ENCODE measurements at places on chromosomes 3 and 15.

DNA sequence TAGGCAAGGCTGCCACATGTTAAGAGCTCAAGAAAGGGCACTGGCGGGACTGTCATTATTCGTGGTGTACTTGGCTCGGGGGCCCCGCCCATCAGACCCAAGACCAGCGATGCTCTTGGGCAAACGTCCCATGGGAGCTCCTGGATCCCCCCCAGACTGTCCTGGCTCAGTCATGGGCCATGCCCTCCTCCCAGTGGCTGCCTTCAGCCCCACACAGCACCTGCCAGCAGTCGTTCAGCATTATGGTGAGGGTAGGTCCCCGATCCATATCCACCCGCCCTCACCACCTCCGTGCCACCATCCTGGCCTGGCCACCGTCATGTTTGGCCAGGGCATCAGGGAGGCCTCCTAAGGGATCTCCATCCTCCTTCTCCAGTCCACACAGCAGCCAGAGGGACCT, 51.4 kb upstream of the IQSEC1 start:
- no peak for DNase-seq

DNA sequence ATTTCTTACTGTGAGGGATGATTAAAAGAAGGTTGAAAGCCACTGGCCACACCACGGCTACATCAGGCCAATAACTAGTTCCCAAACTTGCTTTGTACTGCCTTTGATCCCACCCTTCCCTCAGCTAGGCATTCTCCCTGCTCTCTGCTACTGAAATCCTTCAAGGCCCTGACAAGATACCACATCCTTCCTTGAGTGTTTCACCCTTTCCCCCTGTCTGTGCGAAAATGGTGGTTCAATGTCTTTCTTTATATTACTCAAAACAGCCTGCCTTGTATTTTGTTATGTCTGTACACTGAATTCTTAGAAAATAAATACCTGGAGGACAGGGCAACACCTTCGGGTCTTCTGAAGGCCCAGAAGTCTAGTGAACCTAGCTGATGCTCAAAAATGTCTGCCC, 932 bp upstream of the VPS8 start:
- no peak for DNase-seq

GRCh38 chr3:177837951-177838655, 640.8 kb upstream of the TBL1XR1 start:
- no peak for DNase-seq

DNA sequence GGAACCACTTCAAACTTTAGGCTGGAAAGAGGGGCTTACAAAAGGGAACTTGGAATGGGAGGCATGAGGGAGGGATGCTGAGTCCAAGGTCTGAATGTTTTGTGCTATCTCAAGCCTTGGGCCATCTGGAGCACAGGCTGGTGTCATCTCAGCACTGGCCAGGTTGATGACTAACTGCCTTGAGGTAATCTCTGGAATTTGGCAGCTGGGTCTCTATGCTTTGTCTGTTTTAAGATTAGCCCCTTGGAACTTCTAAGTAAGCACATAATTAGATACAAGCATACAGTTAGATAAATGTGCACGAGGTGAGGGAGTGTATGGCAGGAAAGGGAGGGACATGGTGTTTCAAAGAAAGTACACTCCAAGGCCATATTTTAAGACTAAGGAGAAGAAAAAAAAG, 252.4 kb upstream of the CCDC54 start:
- DNase-seq = no peak

GRCh38 chr15:76176487-76177085, 116.8 kb downstream of the TMEM266 start:
- no peak for DNase-seq

GRCh38 chr3:63135367-63135766, 142.7 kb upstream of the SYNPR start:
- DNase-seq = no peak

DNA sequence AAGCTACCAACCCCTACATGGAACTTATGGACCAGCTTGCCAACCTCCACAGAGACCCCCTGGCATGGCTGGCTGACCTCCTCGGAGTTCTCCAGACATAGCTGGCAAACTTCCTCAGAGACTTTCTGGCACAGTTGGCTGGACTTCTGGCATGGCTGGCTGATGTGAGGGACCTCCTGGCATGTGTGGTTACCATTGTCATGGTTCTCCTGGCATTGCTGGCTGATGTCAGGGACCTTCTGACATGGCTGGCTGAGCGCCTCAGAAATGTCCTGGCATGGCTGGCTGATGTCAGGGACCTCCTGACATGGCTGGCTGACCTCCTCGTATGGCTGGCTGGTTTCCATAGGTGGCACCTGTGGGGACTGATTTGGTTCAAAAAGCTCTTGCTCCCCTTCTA, 17.5 kb downstream of the MAP1A start:
- no peak for DNase-seq

- no peak for DNase-seq
These were observed 398.6 kb downstream of the ZIC1 start for GRCh38 chr3:147807776-147808175.

GRCh38 chr3:167736264-167736787, 805 bp downstream of the SERPINI1 start:
- no peak for DNase-seq

DNA sequence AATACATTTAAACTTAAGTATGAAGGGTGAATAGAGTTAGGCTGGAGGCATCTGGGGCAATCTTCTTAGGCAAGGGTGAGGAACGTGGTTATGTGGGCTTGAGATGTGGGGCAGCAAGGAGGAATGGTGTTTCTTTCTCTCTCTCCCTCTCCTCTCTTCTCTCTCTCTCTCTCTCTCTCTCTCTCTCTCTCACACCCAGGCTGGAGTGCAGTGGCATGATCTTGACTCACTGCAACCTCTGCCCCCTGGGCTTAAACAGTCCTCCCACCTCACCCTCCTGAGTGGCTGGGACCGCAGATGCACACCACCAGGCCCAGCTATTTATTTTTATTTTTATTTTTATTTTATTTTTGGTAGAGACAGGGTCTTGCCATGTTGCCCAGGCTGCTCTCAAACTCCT, 4.0 kb upstream of the MGA start:
- DNase-seq = no peak

DNA sequence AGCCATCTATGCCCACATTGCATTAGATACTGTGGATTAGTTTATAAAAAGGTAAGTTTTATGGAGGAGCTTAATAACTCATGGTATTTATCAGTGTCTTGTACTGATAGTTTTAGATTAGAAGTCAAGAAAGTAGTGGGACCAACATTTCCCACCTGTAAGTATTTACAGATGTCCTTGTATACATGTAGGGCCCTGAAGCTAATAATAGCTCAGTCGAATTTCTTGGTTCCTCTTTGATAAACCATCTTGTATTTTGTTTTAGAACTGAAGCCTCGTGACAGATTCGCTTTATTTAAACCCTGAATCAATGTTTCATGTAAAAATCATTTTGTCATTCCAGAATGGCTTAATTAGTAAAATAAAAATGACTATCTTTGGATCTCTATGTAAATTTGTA, 73.4 kb downstream of the CRYBG3 start:
- DNase-seq = no peak

- DNase-seq = no peak
These were observed 162.8 kb downstream of the CD47 start for GRCh38 chr3:107928084-107928445.

- no peak for DNase-seq
These were observed 42.5 kb upstream of the CMTM7 start for GRCh38 chr3:32349184-32349583.

DNA sequence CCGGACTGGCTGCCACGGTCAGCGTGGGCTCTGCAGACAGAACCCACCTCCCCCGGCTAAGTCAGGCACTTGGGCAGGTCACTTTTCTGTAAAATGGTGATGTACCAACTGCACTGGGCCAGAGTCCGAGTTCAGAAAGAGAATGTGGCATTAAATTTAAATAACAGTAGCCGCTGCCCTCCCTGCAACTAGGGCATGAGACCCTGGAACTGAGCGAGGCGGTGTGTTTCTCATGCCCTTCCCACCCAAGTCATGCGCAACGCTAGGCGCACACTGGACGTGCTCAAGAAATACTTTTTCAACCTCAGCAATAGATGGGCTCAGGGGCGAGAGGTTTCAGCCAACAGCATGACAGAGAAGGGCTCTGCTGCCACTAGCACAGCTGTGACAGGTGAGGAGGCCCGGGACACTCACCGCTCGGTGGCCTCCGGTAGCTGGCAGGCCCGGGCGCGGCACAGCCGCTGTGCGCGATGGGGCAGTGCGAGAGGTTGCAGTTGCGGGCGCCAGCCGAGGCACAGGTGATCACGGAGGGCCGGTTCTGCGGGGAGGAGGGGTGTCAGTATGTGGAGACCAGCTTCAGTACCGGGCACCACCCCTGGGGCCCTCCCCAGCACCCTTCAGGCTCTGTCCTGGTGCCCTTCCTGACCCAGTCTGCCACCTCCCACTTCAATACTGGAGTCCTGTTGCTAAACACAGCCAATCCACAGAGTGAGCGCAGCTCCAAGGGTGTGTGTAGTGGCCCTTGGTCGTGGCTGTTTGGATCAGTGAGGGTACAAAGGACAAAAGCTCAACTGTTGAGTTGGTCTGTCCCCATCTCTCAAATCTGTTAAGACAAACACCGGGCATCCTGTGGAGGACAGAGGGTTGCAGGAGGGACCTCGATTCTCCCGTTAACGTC, 84.5 kb downstream of the VGLL4 start:
- DNase-seq = no peak

GRCh38 chr3:18758047-18758704, 333.0 kb upstream of the SATB1 start:
- peak; percentile 6 for DNase-seq

DNA sequence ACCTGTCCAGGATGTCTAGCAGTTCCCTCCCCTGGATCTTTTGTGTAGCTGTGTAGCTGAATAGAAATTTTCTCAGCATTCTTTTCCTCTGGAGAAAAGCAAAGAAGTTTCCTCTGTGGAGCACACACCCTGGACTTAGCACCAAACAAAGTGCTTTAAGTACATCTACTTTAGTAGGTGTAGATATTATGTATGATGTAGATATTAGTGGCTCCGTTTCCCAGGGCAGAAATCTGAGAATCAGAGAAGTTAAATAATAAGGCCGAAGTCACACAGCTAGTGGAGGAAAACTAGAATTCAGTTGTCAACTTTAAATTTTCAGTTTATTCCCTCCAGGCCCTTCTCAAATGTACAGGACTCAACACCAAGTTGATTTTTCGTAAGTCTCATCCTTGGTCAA, 401.7 kb upstream of the NR2F2 start:
- DNase-seq = no peak

GRCh38 chr3:25390605-25391004, 37.5 kb upstream of the RARB start:
- no peak for DNase-seq

DNA sequence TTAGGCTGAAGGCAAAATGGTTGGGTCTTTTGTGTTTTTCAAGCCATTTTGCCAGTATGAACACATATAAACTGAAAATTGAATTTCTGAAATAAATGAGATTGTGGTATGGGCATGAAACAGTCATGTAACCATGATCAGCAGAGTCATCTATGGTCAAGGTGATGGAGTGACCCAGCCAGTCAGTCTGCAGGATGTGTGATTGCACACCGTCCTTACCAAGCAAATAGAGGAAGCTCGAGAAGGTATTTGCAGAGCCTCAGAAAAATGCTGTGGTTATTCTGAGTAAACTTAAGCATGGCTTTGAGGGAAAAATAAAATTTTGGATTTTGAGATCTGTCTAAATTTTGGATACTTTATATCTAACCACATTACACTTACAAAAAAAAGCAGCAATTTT, 95.9 kb upstream of the RNF7 start:
- no peak for DNase-seq

DNA sequence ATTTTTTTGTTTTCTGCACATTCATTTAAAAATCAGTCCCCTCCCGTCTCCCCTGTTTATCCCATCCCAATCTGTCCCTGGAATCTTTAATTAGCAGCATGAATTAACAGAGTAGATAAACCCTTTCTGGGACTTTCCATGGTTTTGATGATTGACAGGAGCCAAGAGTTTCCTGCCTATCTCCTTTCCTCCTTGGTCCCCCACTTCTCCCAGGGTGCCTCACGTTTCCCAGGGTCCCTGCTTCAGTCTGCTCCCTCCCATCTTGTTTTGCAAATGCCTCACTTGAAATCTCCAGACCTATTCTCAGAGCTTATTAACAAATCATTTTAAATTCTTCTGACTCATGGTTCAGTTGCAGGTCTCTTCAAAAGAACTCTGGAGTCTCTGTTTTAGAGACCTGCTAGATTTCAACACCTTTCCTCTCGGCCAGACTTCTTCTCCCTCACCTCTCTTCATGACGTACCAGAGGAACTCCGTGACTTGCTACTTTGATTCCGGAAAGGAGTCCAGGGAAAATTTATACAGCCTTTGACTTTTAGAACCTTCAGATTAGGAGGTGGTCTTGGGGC, 238.5 kb downstream of the ITPR1 start:
- no peak for DNase-seq

- DNase-seq = no peak
These were observed 936.1 kb downstream of the TUSC7 start for GRCh38 chr3:117645561-117646242.

DNA sequence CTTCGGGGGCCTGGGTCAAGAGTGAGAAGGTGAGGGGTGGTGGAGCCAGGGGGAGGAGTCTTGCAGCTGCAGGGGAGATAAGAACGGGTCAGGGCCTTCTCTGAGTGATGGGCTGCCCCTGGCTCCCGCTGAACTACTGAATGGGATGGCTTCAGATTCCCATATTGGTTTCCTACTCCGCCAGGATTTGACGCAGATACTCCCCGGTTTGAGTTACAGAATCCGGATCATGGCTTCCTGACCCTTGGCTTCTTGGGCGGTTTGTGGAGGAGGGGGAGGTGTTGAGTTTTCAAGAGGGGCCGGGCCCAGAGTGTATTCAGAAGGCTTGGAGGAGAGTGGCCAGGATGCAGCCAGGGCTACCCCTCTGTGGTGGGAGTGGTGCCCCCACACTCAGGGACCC, 119.9 kb upstream of the ATP2B2 start:
- no peak for DNase-seq

GRCh38 chr15:74977599-74977998, 17.8 kb upstream of the SCAMP5 start:
- no peak for DNase-seq

- peak; percentile 94 for DNase-seq
These were observed 257.7 kb upstream of the PROK2 start for GRCh38 chr3:72042397-72043203.

GRCh38 chr3:192186498-192186897, 540.8 kb downstream of the FGF12 start:
- DNase-seq = no peak

DNA sequence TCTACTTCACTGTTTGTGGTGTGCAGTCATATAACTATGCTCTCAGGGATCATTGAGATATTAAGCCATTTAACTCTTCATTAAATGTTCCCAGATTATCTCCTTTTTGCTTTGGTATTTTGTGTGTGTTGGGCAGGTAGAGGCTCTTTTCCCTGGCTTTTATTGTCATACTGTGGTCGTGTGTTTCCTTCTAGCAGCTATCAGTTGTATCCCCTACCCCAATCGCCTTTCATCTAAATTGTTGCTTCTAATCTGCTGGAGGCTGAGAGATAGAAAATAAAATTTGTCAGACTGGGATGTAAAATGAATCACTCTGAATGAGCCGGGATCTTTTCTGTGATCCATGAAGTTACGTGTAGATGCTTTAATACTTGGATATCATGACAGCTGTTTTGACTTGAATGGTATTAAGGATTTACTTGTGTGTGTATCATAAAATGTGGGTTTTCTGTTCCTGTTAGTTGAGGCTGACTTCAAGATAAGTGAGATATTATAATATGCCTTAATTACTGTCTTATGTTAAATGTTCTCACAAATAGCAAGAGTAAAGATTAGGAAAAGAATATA, 9.2 kb downstream of the NFKBIZ start:
- DNase-seq = no peak

- DNase-seq = no peak
These were observed 392.8 kb downstream of the RSL24D1 start for GRCh38 chr15:54803987-54804386.
